ENCODE measurements at places on chromosomes 5 and 9. TPM values are rescaled to one million over a fixed set of nuclear protein-coding genes. Genes with fewer than 3 reads are reported as not detected.

- no peaks in the 10 kb centered on the region for H3K36me3 ChIP-seq
- H3K27me3 ChIP-seq = no peaks in the 10 kb centered on the region
- no peak overlapping the region for H3K27ac ChIP-seq
- DNase-seq = no peak
- no peak overlapping the region for H3K4me3 ChIP-seq
Observed at GRCh38 chr5:2658447-2658846, 93.0 kb downstream of the IRX2 start.

DNA sequence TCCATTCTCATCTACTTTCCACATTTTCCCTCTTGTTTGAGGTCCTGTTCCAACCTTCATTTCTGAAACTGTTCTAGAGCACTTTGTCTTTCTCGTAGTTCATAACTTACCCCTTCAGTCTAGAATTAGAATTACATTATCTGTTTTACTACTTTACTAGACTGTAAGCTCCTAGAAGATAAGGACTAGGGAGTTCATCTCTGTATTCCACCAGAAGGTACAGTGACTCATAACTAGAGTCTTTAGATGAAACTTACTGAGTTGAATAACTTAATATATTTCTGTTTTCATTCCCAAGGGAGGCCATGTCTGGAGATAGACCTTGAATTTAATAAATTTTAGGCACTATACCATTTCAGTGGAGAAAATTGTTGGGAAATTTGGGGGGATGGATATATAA is 38.7 kb downstream of the G3BP1 start:
- no peak overlapping the region for H3K4me3 ChIP-seq
- peaks cover under 1% of the 10 kb centered on the region for H3K4me1 ChIP-seq
- H3K36me3 ChIP-seq = peaks cover 17% of the 10 kb centered on the region
- no peak overlapping the region for H3K27ac ChIP-seq
- DNase-seq = no peak

GRCh38 chr9:108545436-108545835 is 310.4 kb downstream of the ACTL7B start:
- H3K36me3 ChIP-seq = no peaks in the 10 kb centered on the region
- H3K27ac ChIP-seq = no peak overlapping the region
- H3K4me3 ChIP-seq = no peak overlapping the region
- H3K4me1 ChIP-seq = no peaks in the 10 kb centered on the region
- H3K27me3 ChIP-seq = no peaks in the 10 kb centered on the region

GRCh38 chr9:91101611-91102168 is 260.0 kb downstream of the AUH start:
- no peak overlapping the region for H3K4me3 ChIP-seq
- H3K36me3 ChIP-seq = no peaks in the 10 kb centered on the region
- H3K4me1 ChIP-seq = no peaks in the 10 kb centered on the region
- no peaks in the 10 kb centered on the region for H3K27me3 ChIP-seq
- no peak overlapping the region for H3K27ac ChIP-seq
- peak; percentile 23 for DNase-seq

DNA sequence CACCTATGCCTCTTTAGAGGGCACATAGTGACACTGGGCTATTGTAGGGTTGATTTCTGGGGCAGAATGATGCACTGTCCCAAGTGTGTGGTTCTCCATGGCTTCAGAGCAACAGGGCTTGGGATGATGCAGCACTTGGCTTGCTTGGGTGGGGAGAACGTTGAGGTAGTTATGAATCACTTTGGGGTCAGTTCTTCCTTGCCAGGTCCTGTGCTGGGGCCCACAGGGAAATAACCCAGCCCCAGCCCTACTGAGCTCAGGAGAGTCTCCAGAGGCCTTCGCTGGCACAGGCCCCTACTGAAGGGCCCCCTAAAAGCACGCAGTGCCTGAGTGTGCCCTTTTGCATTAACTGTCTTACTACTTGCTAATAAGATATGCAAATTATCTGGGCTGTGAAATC is 24.2 kb downstream of the JADE2 start:
- peaks cover 6% of the 10 kb centered on the region for H3K4me1 ChIP-seq
- no peaks in the 10 kb centered on the region for H3K27me3 ChIP-seq
- H3K36me3 ChIP-seq = peaks cover 9% of the 10 kb centered on the region
- no peak overlapping the region for H3K27ac ChIP-seq

- no peak overlapping the region for H3K27ac ChIP-seq
- H3K27me3 ChIP-seq = no peaks in the 10 kb centered on the region
- no peaks in the 10 kb centered on the region for H3K4me1 ChIP-seq
- no peak overlapping the region for H3K4me3 ChIP-seq
- peaks cover 8% of the 10 kb centered on the region for H3K36me3 ChIP-seq
Observed at GRCh38 chr9:91625331-91625730, 201.7 kb upstream of the NFIL3 start.

DNA sequence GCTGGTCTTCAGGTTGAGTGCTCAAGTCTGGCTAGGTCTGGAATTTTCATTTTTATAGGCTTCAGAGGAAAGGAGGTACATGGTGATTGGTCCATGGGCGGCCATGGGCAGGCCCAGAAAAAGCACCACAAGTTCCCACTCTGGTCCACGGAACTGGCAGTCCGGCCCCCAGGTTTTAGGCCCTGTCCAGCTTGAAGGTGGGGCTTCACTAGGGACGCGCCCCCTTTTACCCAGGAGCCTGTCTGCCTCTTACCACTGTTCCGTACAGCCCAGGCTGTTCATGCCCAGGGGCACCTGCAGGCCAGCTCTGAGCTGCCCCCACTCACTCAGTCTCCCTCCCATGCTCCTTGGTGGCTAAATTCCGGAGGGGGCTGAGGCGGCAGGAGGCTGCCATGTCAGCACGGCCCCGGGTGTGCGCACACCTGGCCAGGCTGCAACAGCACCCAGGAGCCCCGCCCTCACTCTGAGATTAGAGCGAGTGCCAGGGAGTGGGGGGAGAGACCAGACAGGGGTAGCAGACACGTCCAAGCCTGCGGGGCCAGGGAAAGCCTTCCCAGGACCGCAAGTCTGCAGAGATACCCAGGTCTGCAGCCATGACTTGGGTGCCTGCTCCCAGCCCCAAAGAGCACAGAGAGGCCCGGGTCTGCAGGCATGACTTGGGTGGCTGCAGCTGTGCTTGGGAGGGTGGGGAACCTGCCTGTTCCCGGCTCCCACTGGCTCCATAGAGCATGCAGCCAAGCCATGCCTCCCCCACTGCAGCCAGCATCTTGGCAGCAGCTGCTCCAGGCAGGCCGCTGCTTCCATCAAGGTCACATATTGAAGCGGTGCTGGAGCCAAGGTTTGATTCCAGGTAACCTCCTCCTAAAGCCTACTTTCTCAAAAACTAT is 390.2 kb upstream of the SGCD start:
- DNase-seq = no peak
- H3K27ac ChIP-seq = no peak overlapping the region
- H3K4me3 ChIP-seq = no peak overlapping the region
- H3K36me3 ChIP-seq = no peaks in the 10 kb centered on the region
- no peaks in the 10 kb centered on the region for H3K27me3 ChIP-seq

DNA sequence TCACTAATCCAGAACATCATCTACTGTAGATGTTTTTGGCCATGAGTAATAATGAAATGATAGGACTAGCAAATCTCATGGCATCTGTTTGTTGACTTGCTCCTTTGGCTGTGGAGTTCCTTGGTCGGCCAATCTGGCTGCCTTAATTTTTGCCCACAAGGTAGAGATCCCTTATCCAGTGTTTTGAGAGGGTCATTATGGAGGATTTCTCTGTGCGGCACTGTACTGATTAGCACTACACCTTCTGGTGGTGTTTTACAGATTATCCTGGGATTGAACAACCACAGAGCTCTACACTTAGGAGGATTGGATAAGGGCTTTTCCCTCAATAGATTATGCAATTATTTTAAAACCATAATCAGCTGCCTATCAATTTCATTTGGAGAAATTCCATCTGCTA is 3.2 kb upstream of the ENHO start:
- no peaks in the 10 kb centered on the region for H3K36me3 ChIP-seq
- no peak for DNase-seq
- H3K4me3 ChIP-seq = no peak overlapping the region
- H3K27me3 ChIP-seq = peaks cover 18% of the 10 kb centered on the region
- peaks cover 4% of the 10 kb centered on the region for H3K4me1 ChIP-seq

DNA sequence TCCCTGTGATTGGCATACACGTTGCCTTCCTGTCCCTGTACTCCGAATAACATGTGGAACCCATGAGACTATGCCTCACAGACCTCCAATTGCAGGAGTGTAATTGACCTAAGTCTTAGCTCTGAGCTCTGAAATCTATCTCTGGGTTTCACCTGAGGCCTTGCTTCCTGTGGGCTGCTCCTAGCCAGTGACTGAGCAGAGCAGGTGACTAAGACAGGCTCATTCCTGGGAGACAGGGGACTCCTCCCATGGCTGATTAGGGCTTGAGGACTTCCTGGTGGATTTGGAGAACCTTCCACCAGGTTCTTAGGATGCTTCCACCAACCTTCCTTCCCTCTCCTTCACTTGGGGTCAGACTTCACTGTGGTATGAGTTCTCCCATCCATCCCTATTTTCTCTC is 22.3 kb upstream of the MIER3 start:
- DNase-seq = no peak
- no peaks in the 10 kb centered on the region for H3K36me3 ChIP-seq
- no peak overlapping the region for H3K27ac ChIP-seq
- no peak overlapping the region for H3K4me3 ChIP-seq

DNA sequence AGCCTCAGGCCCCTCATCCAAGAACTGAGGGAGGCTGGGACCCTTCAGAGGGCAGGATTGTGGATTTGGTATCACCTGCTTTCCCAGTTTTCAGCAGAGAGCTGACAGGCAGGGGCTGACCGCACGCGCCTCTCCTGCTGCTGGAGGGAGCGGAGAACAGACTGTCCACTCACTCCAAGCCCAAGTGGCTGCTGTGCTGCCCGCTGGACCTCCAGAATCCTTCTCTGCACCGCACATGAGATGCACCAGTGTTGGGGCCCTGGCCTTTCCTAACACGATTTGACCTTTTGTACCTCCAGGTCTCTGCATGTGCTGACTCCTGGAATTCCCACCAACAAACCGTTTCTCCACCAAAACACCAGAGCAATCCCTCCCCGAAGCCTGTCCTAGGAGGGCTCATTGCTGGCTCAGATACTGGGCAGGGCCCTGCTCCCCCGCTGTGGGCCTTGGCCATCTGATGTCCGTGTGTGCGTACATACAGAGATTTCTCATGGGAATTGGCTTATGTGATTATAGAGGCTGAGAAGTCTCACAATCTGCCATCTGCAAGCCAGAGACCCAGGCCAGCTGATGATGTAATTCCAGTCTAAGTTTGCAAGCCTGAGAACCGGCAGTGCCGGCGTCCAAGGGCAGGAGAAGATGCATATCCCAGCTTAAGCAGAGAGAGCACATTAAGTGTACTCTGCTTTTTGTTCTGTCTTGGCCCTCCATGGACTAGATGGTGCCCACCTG is 141.7 kb downstream of the GADD45G start:
- no peaks in the 10 kb centered on the region for H3K4me1 ChIP-seq
- H3K27ac ChIP-seq = no peak overlapping the region
- H3K27me3 ChIP-seq = no peaks in the 10 kb centered on the region
- H3K4me3 ChIP-seq = no peak overlapping the region

- no peak for DNase-seq
- H3K36me3 ChIP-seq = no peaks in the 10 kb centered on the region
- no peaks in the 10 kb centered on the region for H3K27me3 ChIP-seq
- no peaks in the 10 kb centered on the region for H3K4me1 ChIP-seq
Observed at GRCh38 chr5:31585895-31586270, 53.0 kb upstream of the PDZD2 start.

- no peaks in the 10 kb centered on the region for H3K27me3 ChIP-seq
- peaks cover 15% of the 10 kb centered on the region for H3K36me3 ChIP-seq
- no peak overlapping the region for H3K4me3 ChIP-seq
- H3K27ac ChIP-seq = no peak overlapping the region
- H3K4me1 ChIP-seq = no peaks in the 10 kb centered on the region
- DNase-seq = no peak
Observed at GRCh38 chr5:14406554-14406849, 175.1 kb upstream of the OTULINL start.

- no peaks in the 10 kb centered on the region for H3K27me3 ChIP-seq
- DNase-seq = peak; percentile 76
- H3K36me3 ChIP-seq = no peaks in the 10 kb centered on the region
- no peak overlapping the region for H3K4me3 ChIP-seq
Observed at GRCh38 chr9:99966716-99967115, 60.3 kb downstream of the STX17 start.

GRCh38 chr5:75856056-75856455 is 138.8 kb upstream of the POC5 start:
- H3K4me3 ChIP-seq = no peak overlapping the region
- H3K27me3 ChIP-seq = no peaks in the 10 kb centered on the region
- no peak for DNase-seq
- no peaks in the 10 kb centered on the region for H3K4me1 ChIP-seq
- no peaks in the 10 kb centered on the region for H3K36me3 ChIP-seq

DNA sequence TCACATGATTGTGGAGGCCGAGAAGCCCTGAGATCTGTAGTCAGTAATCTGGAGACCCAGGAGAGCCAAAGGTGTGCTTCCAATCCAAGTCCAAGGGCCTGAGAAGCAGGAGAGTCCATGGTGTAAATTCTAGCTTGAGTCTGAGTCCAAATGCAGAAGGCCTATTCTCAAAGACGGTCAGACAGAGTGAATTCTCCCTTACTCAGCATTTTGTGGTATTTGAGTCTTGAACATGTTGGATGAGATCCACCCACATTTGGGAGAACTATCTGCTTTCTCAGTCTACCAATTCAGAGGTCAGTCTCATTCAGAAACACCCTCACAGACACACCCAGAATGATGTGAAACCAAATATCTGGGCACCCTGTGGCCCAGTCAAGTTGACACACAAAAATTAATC is 128.8 kb upstream of the PTCH1 start:
- H3K4me1 ChIP-seq = peaks cover 6% of the 10 kb centered on the region
- no peaks in the 10 kb centered on the region for H3K36me3 ChIP-seq
- H3K27me3 ChIP-seq = no peaks in the 10 kb centered on the region

- no peak overlapping the region for H3K27ac ChIP-seq
- H3K27me3 ChIP-seq = no peaks in the 10 kb centered on the region
- peaks cover 16% of the 10 kb centered on the region for H3K4me1 ChIP-seq
- H3K4me3 ChIP-seq = no peak overlapping the region
- no peaks in the 10 kb centered on the region for H3K36me3 ChIP-seq
- DNase-seq = peak; percentile 90
Observed at GRCh38 chr5:174532455-174533453, 191.6 kb upstream of the MSX2 start.

The GPR151 gene
- not detected for polyA plus RNA-seq

The FBN2 gene
- 2.8 TPM for polyA plus RNA-seq

The STRBP gene
- polyA plus RNA-seq = 80.5 TPM

The CBY3 gene
- 0.38 TPM for polyA plus RNA-seq

The CER1 gene
- 0.73 TPM for polyA plus RNA-seq

The PKD2L2 gene
- polyA plus RNA-seq = not detected

The SLC36A2 gene
- polyA plus RNA-seq = not detected

The CCDC171 gene
- polyA plus RNA-seq = 3.5 TPM

The GGTA1 gene
- 0.17 TPM for polyA plus RNA-seq
